NCI-H510A treated with DMSO at 0.1 percent for 48 hours (cell line): ENCODE measurements at places on chromosomes 2 and 18.

DNA sequence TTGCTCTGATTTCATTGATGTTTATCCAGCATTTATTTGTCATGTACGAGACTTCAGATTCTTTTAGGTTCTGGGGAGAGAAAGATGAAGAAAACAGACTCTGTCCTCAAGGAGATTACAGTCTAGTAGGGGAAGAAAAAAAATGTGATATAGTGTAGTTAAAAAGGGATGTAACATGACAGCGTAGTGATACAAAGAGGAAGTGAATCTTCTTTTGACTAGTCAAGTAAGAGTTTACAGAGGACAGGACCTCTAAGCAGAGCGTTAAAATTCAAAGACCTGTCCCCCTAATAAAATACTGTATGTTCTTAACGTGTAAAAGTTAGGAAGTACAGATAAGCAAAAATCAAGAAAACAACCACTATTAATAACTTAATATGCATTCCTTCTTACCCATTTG is 47.7 kb downstream of the NCOA1 start:
- DNase-seq: no peak

- DNase-seq: no peak
These were observed 11.8 kb downstream of the ARHGAP15 start for GRCh38 chr2:143140864-143141661.

- no peak for DNase-seq
These were observed 107.5 kb upstream of the TMEM18 start for GRCh38 chr2:784753-785152.

DNA sequence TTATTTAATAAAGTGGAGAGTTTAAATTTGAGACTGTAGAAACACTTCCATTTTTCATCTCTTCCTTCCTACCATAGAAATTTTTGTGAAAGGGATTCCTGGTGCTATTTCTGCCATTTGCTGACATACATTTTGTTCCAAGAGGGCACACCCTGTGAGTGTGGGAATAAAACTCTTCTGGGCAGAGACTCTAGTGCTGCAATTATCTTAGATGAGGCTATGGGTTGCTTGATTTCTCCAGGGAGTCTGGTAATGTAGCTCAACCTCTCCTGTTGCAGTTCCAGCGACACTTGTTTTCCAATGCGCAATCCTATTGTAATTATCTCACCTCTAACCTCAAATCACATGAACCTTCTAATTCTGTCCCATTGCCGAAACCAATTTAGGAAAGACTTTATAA is 60.1 kb upstream of the ZSWIM2 start:
- no peak for DNase-seq

- DNase-seq: no peak
These were observed 42.0 kb downstream of the OXER1 start for GRCh38 chr2:42721898-42722297.

DNA sequence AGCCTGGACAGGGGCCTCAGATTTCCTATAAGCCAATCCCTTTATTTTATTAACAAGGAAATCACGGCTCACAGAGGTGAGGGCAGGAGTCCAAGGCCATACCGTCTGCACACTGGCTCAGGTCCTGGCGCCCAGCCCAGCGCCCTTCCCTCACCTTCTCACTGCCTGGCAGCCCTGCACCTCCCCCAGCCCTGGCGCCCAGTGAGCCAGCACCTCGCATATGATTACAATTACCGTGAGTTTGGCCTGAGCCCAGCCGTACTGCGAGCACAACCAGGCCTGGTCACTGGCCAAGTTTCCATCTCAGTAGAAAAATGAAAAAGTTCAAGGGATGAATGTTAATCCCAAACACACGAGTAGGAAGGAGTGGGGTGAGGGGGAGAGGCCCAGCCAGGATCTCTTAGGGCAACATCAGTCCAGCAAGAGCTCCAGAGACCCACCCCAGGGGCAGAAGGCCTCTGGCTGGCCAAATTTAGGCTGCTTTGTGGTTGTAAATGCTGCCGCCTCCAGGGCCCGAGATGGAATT is 68.4 kb downstream of the MCFD2 start:
- DNase-seq: peak; percentile 22

- no peak for DNase-seq
These were observed 254.0 kb upstream of the SLC14A2 start for GRCh38 chr18:45361125-45361851.

GRCh38 chr2:163611557-163611906 is 124.3 kb downstream of the FIGN start:
- no peak for DNase-seq

DNA sequence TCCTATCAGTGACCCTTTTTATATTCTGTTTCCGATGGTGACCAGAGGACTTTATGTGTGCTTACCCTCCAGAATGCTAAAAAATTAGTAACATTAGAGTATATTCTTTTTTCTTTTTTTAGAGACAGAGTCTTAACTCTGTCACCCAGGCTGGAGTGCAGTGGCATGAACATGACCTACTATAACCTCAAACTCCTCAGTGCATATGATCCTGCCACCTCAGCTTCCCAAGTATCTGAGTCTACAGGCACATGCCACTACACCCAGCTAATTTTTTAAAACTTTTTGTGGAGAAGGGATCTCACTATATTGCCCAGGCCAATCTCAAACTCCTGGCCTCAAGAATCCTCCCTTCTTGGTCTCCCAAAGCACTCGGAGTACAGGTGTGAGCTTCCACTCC is 74.6 kb downstream of the MALT1 start:
- DNase-seq: no peak

GRCh38 chr2:165637396-165637795 is 156.7 kb downstream of the GALNT3 start:
- no peak for DNase-seq
